ENCODE measurements at places on chromosomes 11 and 22.

- no peak for DNase-seq
Measured at GRCh38 chr22:36360011-36360410, 27.8 kb downstream of the MYH9 start.

GRCh38 chr22:50739279-50739691, 1.3 kb downstream of the ACR start:
- DNase-seq = no peak

DNA sequence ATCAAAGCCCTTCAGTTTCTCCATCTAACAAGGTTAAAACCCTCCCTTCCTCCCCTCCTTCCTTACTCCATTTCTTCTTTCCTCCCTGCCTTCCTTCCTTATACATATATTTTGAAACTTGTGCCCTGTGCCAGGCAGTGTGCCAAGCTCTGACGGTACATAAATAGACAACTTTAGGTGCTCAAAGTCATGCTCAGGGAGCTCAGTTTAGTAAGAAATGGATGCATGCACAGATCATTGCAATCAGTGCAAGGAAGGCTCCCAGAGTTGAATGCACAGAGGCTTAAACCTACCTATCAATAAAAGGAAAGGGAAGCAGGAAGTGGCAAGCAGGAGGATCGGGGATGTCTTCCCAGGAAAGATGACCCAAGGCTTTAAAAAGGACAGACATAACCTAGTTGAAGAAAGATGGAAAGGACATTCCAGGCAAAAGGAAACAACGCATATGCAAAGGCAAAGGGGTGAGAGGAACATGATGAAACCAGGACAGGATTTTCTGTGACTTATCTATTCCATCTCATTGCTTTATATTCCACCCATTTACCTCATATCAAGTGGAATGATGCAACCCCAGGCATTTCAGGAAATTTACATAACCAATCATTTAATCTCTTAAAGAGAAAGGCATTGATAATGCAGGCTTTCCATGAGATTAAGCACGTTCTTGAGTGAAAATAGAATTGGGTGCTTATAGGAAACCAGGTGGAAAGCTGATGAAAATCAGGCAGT, 13.2 kb downstream of the FZD4 start:
- DNase-seq = no peak

GRCh38 chr11:108906826-108907225, 242.0 kb downstream of the DDX10 start:
- no peak for DNase-seq

- no peak for DNase-seq
Measured at GRCh38 chr22:39283322-39284141, 35.9 kb downstream of the RPL3 start.

DNA sequence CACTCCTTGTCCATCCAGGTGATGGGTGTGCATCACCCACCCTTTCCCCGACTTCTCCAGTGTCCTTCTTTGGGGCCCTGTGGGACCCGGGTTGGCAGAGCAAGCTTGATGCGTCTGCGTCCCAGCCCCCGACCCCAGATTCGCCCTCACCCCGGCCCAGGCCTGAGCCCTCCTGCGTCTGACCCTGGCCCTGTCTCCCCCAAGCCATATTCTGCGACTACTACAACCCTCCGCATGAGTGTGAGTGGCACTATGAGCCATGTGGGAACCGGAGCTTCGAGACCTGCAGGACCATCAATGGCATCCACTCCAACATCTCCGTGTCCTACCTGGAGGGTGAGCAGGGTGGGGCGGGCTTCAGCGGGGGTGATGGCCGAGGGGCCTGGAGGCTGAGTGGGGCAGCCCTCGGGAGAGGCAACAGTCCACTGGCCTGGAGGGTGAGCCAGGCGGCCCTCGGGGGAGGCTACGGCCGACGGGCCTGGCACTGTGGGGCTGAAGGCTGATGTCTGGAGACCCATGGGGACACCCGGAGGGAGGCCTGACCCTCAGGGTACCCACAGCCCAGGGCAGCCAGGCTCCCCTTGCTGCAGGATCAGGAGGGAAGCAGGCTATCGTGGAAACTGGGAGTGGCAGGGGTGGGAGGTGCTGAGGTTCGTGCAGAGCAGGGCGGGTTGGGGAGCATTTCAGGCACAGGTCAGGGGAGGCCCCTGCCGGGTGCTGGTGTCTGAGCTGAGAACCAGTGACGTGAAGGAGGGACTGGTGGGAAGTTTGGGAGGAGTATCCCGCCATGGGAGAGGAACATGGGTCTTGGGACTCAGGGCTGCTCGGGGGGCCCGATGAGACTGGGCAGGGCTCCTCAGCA, 15.3 kb downstream of the MUC2 start:
- DNase-seq = no peak

GRCh38 chr11:126646701-126647557, 291.4 kb downstream of the ST3GAL4 start:
- DNase-seq = no peak

DNA sequence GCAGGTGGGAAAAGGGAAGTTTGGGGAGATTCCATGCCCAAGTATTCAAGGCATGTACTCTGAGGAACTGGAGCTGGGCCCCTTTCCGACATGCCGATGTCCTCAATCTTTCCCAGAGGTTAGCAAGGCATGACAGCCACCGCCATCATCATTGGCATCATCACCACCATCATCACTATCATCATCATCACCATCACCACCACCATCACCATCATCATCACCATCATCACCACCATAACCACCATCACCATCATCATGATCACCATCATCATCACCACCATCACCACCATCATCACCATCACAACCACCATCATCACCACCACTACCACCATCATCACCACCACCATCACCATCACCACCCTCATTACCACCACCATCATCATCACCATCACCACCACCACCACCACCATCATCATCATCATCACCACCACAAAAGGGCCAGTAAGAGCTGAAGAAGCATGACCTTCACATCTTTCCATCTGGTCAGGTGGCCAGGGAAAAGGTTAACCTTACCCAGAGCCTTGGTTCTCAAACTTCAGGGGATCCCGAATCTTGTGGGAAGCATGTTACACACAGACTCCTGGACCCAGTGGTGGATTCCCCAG, 25.8 kb downstream of the PHF21B start:
- no peak for DNase-seq

GRCh38 chr11:63573881-63574855, 11.0 kb upstream of the PLAAT2 start:
- DNase-seq = no peak

DNA sequence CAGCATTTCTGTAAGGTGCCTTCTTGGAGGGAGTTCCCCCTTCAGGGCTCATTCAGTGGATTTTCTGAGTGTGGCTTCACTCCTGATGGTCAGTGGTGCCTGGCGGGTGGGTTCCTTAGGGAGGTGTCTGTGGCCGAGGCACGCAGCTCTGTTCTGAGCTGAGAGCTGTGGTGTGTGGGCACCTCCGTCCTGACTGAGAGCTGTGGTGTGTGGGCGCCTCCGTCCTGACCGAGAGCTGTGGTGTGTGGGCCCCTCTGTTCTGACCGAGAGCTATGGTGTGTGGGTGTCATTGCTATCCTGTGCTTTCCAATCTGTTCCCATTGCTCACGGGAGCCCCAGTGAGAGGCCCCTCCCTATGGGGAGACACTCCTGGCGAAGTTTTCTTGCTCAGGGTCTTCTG, 39.8 kb downstream of the MUC6 start:
- no peak for DNase-seq

DNA sequence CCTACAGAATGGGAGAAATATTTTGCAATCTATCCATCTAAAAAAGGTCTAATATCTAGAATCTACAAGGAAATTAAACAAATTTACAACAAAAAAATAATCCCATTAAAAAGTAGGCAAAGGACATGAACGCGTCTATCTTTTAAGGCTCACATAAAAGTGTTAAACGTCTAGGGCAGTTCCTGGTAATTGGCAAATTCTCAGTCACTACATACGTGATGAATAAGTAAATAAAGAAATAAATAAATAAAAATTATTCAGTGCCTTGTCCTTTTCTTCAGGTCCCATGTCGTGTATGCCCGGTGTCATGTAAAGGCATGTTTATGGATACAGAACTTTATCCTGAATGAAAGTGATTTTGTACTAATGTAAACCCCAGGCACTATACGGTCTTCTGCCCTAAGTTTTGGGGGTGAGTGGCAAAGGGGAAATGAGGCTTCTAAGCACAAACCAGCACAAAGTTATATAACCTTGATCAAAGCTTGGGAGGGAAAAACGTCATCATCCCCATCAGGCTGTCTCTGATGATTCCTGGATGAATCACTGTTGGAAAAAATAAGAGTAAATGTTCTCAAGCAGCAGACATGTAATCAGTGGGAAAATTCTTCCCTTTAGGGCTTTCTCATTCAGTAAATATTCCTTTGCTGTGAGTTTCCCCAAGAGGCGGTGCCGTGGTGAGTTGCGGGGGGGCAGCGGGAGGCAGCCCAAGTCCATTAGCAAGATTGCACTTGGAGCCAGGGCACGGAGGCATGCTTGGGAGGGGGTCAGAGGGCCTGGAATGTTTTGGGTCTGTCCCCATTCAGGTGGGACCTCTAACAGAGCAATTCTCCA, 30.4 kb upstream of the MICAL2 start:
- DNase-seq = no peak

DNA sequence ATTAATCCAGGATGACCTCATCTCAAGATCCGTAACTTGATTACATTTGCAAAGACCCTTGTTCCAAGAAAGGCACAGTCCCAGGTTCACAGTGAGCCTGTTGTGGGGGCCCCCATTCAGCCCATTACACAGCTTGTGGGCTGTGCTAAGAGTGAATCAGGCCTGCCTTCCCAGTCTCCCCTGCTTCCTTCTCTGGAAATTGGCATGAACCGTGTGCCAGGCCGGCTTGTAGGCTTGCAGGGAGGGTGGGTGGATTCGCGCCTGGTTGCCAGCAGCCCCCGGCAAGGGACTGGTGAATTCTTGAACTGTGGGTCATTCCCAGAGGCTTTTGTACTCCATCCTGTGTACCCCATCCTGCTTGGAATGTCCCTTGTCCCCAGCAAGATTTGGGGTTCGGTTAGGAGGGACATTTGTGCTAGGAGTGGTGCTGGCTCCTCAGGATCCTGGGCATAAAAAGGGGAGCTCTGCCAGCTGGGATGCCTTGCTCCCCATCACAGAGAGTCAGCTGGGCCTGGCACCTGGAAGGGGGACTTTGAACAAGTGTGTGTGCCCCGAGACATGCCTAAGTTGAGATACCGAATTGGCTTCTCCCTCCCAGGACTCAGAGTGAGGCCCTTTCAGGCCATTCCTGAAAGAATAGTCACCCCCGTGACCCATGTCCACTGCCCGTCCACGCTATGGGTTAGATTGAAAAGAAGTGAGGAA, 818.2 kb downstream of the BRD1 start:
- DNase-seq = no peak

GRCh38 chr22:42711281-42711731, 9.4 kb downstream of the A4GALT start:
- no peak for DNase-seq

DNA sequence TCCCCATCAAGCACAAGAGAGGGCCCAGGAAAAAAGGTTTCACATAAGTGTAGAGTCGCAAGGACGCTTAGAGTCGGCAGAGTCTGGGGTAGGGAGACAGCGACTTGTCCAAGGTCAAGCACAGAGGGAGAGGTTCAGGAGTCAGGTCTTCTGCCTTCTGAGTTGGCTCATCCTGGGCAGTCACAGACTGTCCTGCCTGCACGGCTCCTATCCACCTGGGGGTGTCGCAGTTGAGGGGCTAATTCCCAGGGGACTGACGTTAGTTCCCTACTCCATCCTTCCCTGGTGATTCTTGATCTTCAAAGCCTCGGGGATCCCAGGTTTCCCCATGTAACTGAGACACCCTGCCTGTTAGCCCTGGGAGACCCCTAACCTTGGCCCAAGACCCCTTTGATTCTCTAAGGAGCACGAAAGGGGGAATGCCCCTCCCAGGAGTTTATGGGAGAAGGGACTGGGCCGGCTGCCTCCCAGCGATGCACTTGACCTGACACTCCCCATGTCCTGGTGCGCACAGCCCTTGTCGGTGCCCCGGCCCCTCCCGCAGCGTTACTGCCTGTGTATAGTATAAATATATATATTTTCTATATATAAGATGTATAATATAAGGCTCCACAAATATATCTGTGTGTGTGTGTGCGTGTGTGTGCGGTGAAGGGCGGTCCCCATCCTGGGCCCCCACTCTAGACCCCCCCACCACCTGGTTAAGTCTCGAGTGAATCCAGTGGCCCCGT, 14.7 kb upstream of the TAB1 start:
- DNase-seq = no peak

- peak; percentile 34 for DNase-seq
Measured at GRCh38 chr22:21865041-21865440, 2.4 kb downstream of the MAPK1 start.

GRCh38 chr11:32420937-32421901, 14.1 kb downstream of the WT1 start:
- no peak for DNase-seq

DNA sequence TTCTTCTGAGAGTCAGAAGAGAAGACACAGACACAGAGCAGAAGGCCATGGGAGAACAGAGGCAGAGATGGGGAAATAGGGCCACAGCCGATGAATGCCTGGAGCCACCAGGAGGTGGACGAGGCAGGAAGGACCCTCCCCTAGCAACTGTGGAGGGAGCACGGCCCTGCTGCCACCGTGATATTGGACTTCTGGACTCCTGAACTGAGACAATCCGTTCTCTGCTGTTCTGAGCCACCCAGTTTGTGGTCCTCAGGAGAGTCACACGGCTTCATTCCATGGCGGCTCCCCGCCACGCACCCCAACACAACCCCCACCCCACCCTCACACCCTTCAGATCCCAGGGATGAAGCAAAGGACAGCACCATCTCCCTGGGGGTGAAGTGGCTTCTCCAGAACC, 338.1 kb downstream of the CTTN start:
- DNase-seq = no peak

DNA sequence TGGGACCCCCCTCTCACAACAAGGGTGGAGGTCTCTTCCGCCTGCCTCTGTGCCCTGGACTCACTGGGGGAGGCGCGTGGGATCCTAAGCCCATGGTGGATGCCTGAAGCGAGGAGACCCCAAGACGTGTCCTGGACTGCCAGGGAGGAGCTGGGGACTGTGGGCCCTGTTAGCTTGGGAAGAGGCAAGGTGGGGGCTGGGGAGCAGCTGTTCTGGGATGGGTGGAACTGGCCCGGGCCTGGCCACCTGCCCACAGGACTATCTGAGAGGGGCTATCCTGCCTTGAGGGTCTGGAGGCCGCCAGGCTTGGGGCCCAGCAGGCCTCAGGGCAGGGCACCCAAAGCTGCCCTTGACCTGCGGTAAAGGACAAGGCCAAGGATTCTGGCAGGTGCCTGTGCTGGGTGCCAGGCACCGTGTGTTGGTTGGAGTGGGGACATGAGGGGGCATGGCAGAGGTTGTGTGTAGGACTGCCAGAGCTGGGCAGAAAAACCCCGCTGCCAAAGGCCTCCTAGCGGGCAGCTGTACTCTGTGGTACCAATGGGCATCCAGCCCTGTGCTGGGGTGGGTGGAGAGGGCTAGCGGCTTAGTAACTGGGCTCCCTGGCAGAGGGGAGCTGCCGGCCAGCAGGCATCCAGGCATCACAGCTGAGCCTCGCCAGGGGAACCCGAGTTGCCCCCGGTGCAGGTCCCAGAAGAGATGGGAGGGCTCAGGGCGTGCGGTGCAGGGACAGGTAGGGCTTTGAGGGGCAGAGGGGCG, 670 bp downstream of the LSP1 start:
- DNase-seq = no peak

DNA sequence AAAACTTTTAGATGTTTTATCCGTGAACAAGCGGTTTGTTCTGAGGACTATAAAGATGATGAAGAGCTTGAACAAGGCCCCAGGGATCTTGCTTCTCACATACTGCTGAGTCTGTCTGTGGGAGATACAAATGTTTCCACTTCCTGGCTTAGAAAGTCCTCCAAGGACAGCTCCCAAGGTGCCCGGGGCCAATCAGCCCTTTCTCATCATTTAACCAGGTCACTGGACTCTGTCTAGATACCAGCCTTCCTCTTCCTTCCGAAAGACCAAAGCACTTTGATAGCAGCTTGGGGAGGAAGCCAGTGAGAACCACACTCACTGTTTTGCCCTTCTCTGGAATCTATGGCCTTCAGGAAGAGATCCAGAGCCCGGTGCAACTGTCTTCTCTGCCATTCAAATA, 4.3 kb upstream of the MICAL2 start:
- DNase-seq = no peak

All from stimulated activated CD4-positive, alpha-beta T cell treated with anti-CD3 and anti-CD28 coated beads, Interleukin-4, amount 100 ng/mL, for 24 hours (primary cell).